ENCODE measurements at places on chromosomes 4 and X. TPM values are rescaled to one million over a fixed set of nuclear protein-coding genes. Genes with fewer than 3 reads are reported as not detected.
A peak's percentile ranks its signal among the peaks of the same experiment; 100 is the strongest.

Gene FAM9A
- not detected for total RNA-seq

DNA sequence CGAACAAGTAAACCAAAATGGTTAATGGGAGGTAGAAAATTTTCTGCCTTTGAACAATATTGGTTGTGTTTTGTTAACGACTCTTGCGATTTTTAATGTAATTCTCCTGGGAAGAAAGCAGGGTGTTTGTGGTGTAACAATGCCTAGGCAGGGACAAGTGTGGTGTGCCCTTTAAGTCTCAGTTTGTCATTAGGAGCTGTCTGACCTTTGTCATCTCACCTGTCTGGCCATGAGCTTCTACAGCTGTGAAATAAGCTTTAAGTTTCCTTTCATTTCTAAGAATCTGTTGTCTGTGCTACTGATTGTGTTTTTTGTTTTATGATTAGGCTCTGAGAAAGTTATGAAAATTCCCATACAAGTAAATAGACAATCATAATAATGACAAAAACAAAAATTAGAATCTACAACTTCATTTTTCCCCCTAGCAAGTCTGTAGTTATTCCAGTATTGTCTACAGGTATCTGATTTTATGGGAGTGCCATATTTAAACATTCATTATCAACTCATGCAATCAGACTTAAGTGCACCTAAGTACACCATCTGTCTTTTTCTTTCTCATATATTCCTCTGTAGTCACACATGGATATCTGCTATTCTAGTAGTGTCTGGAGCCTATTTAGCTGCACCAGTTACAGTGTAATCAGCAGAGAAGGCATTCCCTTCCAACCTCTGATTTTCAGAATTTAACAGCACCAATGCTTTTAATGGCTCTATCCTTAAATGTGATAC lies 203.5 kb downstream of the PPARGC1A start:
- H3K4me1 ChIP-seq = no peaks in the 10 kb centered on the region
- H3K4me3 ChIP-seq = no peak overlapping the region
- no peaks in the 10 kb centered on the region for H3K36me3 ChIP-seq
- ATAC-seq = no peak
- H3K27me3 ChIP-seq = no peaks in the 10 kb centered on the region
- no peak overlapping the region for H3K27ac ChIP-seq

Gene CNGA1
- not detected for total RNA-seq

DNA sequence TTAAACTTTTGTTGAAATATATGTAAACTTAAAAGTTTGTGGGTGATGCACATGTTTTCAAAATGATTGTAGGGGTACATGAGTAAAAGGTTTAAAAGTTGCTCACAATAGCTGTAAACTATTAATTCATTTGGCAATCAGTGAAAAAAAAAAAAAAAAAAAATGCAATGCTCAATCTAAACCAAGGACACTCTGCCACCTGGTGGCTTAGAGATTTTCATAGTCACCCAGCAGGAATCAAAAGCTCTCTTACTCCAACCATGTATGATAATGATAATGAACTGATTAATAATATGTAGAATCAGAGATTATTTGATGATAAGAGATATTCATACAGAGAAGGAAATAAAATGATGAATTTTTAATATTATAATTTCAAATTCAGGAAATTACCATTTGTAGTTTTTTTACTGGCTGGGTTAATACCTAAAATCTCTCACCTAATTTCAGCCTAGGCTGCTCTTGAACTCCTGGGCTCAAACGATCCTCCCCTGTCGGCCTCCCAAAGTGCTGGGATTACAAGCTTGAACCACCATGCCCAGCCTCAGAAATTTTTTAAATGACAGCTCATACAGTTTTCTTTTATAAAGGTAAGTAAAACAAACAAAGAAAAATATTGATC lies 46.9 kb upstream of the SLC25A4 start:
- H3K4me1 ChIP-seq = no peaks in the 10 kb centered on the region
- H3K4me3 ChIP-seq = no peak overlapping the region
- no peak for ATAC-seq
- H3K27ac ChIP-seq = no peak overlapping the region

DNA sequence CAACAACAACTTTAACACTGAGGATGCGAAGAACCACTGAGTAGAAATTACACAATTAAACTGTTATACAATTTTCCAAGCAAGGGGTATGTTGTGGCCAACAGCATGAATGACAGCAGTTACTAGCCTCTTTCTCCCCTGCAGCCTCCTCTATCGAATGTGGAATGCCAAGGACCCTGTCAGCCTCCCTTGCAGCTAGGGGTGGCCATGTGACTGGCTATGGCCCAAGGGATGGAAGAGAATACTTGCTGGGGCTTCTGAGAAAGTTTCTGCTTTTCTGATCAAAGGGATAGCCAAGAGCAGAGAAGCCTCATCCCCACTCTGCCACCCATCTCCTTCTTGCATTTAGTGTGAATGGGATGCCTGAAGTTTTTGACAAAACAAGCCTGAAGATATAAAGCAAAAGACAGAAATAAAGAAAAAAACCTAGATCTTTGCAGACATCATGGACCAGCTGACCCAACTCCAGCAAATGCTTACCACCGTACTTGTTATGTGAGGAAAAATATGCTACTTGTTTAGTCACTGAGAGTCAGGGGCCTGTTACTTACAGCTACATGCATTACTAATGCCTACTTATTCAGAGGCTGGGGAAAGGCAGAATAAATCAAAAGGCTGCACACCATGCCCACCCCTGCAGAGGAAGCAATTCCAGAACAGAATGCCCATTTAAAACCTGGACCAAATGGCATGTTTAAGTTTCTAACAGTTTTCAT lies 32.0 kb downstream of the DCTD start:
- no peak overlapping the region for H3K4me3 ChIP-seq
- ATAC-seq = no peak
- no peak overlapping the region for H3K27ac ChIP-seq

DNA sequence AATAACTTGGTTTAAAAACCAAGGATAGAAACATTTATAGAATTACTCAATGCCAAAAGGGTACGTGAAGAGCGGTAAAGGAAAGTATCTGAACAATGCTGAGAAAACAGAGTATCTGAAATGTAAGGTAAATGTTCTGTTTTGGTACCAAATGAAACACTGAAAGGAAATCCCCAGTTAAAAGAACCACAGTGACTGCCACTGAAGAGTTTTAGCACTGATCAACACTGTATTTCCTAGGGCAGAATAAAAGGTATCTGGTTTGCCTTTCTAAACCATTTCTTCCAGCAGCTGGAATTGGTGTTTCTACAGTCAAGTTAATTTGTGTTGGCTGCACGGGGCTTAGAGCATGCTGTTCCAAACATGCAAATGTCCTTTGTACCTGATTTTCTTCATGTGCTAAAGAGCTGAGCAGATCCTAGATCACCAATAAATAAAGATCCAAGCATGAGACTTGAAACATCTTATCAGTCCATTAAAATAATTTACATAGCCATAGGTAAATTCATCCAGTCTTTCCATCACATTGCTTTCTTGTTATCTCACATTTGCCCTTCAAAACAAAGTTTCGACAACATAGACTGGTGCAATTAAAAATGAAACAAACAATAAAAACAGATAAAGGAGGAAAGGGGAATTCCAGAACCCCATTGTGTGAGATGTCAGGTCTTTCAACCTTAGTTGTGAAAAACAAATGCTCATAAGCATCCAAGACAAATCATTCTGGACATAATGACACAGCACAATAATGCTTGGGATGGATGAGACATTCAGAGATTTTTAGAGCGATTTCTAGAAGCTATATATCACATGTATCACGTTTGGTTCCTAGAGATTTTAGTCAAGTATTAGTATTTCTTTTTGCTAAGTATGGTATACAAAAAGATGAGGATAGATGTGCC lies 38.6 kb downstream of the MFAP3L start:
- H3K36me3 ChIP-seq = no peaks in the 10 kb centered on the region
- peaks cover 8% of the 10 kb centered on the region for H3K4me1 ChIP-seq
- H3K27ac ChIP-seq = peak overlapping the region; percentile 69
- H3K4me3 ChIP-seq = peak overlapping the region; percentile 10
- peak; percentile 70 for ATAC-seq

DNA sequence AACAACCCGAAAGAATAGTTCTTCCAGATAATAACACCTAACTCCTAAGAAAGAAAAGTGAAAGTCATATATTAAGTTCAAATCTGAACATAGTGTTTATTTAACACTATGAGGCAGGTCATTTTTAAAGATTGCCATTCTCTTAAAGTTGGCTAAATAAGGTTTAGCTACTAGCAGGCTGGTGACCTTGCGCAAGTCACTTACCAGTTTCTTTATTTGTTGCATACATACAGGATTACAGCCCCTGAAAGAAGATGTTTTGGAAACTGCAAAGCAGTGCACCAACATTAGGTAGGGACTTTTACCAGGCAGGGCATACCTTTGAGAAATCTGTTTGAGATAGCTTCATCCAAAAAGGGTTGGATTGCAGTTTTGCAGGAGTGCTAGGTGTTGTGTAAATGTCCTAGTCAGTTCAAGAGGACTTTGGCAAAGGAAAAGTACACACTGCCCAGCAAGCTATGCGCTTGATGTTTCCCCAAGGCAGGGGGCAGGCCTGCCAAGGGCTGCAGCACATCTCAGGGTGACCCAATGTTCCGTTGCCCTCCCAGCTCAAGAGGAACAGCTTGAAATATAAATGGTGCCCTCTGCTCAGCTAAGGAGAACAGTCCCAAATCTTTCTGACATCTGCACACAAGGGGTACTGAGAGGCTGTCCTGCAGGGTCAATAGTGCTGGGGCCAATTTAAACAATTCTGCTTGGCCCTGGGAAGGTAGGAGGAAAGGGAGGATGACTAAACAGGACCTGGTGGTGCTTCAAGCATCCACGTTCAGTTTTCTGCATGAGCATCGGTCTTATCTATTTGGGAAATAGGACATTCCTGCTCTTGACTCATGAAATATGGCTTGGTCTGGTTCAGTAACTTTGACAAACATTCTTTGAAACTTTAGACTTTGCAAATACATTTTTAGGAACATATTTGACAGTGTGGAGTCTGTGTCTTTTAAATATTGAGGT lies 130.8 kb downstream of the COL4A6 start:
- H3K27me3 ChIP-seq = no peaks in the 10 kb centered on the region
- H3K4me1 ChIP-seq = no peaks in the 10 kb centered on the region
- no peak overlapping the region for H3K27ac ChIP-seq
- no peak overlapping the region for H3K4me3 ChIP-seq

DNA sequence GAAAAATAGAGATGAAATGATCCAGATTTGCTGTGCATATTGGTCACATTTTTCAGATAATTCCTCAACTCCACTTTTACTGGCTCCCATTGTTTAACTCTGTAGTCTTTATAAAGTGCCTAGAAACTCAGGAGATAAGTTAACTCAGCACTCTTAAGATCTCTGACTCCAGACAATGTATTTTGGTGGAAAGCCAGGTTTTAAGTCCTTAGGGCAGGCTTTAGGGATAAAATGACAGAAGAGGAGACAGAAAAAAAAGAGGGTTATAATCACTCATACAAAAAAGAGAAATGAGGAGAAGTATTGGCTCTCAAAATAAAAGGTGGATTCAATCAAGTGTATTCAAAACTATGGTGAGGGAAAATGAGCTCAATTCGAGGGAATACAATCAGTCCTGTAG lies 674.8 kb upstream of the INTU start:
- H3K4me1 ChIP-seq = no peaks in the 10 kb centered on the region
- no peaks in the 10 kb centered on the region for H3K36me3 ChIP-seq
- H3K27ac ChIP-seq = no peak overlapping the region
- H3K27me3 ChIP-seq = no peaks in the 10 kb centered on the region
- H3K4me3 ChIP-seq = no peak overlapping the region

- peaks cover 8% of the 10 kb centered on the region for H3K36me3 ChIP-seq
- peaks cover 47% of the 10 kb centered on the region for H3K4me1 ChIP-seq
- H3K4me3 ChIP-seq = peak overlapping the region; percentile 65
- ATAC-seq = peak; percentile 75
- H3K27ac ChIP-seq = peak overlapping the region; percentile 80
Measured at GRCh38 chr4:98601708-98602107, 56.7 kb downstream of the TSPAN5 start.

DNA sequence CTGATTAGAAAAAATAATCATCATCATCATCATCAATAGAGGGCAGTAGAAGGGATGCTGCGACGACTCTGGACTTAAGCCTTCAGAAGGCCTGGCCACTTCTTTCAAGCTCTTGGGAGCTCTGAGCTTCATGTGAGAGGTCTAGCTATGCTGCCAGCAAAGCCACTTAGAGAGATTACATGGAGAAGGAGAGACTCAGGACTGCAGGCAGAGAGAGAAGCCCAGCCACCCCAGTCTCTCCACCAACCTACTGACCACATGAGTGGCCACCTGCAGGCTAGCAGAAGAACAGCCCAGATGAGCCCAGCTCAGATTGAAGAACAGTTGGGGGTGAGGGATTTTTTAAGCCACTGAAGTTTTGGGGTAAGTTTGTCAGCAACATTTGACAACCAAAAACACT lies 17.1 kb upstream of the TMEM150C start:
- H3K4me3 ChIP-seq = no peak overlapping the region
- no peak overlapping the region for H3K27ac ChIP-seq

DNA sequence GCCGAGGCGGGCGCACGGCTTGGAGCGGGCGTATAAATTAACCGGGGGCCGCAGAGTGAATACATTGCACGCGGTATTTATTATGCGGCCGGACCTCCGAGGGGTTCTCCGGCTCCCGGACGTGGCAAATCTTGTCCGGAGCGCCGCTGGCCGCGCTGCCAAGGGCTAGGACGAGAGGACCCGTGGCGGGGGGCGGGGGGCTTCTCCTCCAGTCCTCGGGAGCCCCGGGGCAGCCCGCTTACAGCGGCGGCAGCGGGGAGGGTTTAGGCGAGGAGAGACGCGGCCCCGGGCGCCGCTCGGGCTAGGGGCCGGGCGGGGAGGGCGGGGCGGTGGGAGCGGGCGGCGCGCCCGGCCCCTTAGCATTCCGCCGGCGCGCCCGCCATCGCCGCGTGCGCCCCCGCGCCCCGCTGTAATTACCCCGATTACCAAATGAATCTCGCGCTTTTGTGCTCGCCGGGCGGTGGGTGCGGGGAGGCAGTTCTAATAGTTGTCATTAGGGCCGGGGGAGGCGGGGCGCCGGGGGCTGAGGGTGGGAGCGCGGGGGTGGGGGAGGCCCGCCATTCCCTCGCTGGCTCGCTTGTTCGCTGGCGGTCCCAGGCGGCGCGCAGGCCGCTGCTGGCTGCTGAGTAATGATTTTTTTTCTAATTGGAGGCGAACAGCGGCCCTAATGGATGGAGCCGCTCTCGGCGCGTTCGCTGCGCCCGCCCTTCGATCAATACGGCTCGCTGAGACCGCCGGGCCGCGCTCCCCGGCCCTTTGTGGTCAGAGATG lies 276.6 kb downstream of the BCOR start:
- ATAC-seq = no peak
- no peak overlapping the region for H3K27ac ChIP-seq
- H3K4me1 ChIP-seq = peaks cover 5% of the 10 kb centered on the region

DNA sequence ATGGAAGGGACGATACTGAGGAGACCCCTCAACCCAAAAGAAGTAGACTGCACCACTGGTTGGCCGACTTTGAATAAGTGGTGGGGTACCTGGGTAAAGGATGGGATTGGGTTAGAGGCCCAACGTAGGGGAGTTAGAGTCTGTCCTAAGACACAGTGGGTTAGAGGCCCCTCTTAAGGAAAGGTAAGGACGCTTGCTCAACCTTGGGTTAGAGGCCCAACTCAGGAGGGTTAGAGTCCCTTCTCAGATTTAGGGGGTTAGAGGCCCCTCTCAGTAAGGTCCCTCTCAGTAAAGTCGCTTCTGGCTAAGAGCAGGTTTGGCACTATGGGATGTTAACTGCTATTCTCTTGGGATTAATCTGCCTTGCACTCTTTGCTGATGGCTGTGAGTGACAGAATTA lies 81.3 kb downstream of the ACOX3 start:
- no peak overlapping the region for H3K27ac ChIP-seq
- peaks cover 3% of the 10 kb centered on the region for H3K27me3 ChIP-seq
- H3K4me3 ChIP-seq = no peak overlapping the region
- H3K4me1 ChIP-seq = peaks cover 3% of the 10 kb centered on the region
